ENCODE measurements at places on chromosomes 16 and 17.

- DNase-seq, result no peak
Measured at GRCh38 chr17:68579194-68579927, 21.8 kb downstream of the FAM20A start.

DNA sequence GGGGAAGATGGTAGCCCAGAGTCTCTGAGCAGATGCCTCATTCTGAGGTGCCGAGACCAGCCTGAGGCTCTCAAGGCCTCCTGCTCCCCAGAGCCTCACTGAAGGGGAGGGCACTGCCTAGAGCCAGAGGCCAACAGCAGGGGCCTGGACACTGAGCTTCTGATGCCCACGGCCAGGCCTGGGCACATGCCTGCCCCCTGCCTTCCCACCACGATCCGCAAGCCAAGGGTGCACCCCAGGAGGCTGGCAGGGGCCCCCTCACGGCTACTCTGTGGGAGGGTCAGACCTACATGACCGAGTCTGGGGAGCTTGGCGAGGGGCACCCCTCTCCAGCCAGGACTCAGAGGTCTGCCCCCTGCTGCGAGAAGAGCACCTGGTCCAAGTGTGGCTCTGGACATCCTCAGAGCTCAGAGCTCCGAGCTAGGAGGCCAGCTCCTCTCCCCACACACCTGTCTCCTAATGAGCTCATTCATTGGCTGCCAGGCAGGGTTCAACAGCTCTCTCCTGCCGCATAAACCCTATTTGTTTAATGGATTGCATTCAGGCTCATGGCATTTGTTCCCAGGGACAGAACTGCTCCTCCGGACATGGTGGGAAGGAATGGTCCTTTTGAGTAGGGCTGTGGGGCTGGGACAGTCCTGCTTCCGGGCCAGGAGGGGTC lies 13.9 kb downstream of the OTOP3 start:
- DNase-seq, result no peak

DNA sequence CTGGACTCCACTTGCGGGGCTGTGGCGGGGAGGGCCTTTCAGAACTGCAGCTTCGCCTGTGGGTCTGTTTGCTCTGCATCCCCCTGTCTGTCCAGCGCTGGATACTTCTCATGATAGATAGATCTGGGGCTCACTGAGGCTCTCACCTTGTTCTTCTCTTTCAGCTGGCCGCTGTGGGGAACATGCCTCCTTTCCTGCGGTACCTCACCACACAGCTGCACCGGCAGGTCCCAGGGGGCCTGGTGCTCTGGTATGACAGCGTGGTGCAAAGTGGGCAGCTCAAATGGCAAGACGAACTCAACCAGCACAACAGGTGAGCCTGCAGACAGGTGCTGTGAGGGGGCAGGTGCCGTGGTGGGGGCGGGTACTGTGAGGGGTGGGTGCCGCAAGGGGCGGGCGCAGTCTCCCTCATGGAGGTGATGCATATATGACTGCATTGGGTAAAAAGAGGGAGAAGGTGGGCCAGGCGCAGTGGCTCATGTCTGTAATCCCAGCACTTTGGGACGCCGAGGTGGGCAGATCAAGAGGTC lies 6.2 kb downstream of the ENGASE start:
- DNase-seq, result no peak

- DNase-seq, result no peak
Measured at GRCh38 chr17:3817851-3818605, 17.0 kb upstream of the ITGAE start.

DNA sequence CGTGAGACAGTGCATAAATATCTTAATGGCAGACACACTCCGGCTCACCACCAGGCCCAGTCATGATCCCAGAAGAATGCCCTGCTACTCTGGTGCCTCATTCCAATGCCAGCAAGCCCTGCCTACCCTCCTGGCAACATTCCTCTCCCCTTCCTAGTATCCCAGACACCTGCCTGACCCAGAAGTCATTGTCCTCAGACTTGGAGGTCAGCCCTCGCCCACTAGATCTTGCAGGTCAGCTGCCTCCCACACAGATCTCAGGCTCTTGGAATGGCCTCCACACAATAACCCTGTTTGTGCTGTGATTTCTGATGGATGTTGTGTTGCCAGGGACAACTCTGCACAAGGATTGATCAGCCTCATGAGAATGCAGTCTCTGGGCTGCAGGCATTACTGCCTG lies 1.8 kb upstream of the TEX2 start:
- DNase-seq, result no peak

Measured in LoVo (cell line).